SHP77 (cell line): ENCODE measurements at places on chromosomes 5 and 9.
A peak's percentile ranks its signal among the peaks of the same experiment; 100 is the strongest.

- DNase-seq: no peak
Measured at GRCh38 chr9:33506626-33507370, 17.3 kb upstream of the ANKRD18B start.

- DNase-seq: no peak
Measured at GRCh38 chr5:148455185-148455584, 71.4 kb downstream of the FBXO38 start.

GRCh38 chr9:4883326-4883873 is 90.7 kb downstream of the RCL1 start:
- DNase-seq: no peak

DNA sequence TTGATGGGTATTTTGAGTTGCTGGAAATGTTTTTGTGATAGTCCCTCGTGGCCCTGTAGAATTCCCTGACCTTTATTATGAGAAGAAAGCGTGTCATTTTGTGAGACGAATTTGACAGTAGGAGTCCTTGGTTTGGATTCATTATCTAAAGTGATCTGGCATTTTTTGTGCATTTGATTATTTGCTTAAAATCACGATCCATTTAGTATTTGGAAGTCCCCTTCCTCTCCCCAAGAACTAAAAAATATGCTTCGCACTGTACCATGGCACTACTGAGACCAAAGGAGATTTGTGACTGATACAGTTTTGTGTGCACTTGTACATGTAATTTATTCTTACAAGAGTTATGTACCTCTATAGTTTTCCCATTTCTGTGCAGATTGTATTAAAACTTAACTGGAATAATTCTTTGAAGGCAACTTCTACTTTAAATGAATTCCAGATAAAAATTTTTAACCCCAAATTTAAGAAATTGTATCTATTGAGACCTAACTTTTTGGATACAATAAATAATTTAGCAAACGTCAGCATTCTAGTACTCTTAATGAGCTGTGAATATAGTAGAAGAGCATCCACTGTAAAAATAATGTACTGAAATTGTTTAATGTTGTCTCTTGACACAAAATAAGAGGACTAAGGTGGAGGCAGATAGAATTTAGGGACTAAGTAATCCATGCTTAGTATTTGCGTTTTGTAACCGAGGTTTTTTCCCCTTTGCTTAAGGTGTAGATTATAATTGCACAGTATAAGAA is 2.1 kb downstream of the MAP3K1 start:
- DNase-seq: no peak

DNA sequence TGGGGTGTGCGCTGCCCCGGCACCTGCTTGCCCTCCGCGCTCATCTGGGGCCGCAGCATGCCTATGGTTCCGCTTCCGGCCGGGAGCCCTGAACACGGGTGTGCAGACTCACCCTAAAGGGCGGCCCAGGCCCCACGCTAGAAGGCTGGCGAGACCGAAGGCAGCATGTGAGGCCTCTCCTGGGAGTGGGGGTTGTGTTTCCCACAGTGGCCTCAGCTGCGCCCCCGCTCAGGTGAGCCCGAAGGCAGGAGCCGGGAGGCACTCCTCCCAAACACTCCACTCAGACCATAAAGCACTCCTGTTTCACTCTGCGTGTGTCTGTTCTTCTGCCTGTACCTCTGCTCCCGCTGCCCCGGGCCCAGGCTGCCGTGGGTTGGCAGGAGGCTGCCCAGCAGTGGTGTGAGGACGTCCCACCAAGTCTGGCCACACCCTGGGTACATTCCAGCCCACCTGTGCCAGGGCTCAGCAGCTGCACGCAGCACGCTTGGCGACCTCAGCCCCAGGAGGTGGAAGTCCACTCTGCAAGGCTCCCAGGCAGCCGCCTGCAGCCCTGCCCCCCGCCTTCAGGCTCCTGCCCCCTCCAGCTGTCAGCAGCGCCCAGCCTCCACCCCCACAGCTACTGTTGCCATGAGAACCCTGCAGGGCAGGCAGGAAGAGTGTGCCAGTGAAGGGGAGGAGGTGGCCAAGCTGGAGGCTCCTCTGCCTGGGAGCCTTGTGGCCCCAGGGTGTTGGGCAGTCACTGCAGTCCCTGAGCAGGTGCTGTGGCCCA is 1.2 kb upstream of the AJM1 start:
- DNase-seq: peak; percentile 86
